ENCODE measurements at places on chromosomes 16 and 17.
A peak's percentile ranks its signal among the peaks of the same experiment; 100 is the strongest.

DNA sequence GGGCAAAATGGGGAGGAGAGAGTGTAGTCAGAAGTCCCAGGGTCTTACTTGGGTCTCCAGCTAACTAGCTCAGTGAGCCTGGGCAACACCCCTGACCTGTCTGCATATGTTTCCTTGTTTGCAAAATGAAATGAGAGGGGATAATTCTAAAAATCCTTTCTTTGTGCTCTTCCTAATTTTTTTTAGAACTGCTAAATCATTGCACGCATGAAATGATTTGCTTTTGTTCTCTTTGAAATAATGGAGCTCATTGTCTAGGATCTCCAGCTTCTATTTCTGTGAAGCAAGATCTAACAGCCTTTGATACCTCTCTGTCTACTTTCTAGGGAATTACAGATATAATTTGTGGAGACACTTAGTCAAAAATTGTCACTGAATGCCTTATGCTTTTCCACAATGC is 181.3 kb downstream of the CDH13 start:
- DNase-seq, result no peak

GRCh38 chr16:3513892-3514583 is 13.2 kb downstream of the CLUAP1 start:
- no peak for DNase-seq

DNA sequence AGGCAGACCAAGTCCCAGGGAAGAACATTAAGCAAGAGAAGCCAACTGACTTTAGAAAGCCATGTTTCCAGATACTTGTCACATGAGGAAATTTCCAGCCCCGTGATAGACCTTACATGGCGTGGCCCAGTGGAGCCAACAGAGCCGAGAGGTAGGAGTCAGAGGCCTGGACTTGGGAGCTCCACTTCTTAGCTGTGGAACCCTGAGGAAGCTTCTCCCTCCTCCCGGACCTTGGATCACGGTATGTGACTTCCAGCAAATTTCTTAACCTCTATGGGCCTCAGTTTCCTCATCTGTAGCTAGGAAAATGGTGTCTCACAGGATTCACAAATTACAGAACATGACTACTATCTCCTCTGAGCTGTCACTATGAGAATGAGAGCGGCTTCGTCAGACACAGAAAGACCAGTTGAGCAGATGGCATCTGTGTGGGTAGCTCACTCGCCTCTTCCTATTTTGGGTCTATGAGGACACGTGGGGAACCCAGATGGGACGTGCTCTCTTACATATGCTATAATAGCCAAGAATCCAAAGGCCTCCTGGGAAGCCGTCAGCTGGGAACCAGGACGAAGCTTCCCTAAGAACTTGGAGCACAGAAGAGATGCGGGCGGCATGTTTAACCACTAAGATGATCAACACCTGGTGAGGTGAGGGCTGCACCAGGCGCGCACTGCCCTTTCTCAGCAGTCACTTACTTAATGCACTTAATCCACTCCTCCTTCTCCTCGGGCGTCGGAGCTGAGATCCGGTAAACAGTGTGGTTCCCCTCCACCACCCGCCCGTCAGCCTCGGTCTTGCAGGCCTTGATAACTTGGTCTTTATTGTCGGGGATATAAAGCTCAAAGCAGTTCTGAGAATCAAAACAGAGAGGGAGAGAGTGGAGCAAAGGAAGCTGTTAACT is 102.3 kb downstream of the CYTH1 start:
- no peak for DNase-seq

- DNase-seq, result peak; percentile 41
Measured at GRCh38 chr16:11205754-11206581, 50.0 kb downstream of the SOCS1 start.

- no peak for DNase-seq
Measured at GRCh38 chr17:50281739-50282401, 7.6 kb downstream of the TMEM92 start.

DNA sequence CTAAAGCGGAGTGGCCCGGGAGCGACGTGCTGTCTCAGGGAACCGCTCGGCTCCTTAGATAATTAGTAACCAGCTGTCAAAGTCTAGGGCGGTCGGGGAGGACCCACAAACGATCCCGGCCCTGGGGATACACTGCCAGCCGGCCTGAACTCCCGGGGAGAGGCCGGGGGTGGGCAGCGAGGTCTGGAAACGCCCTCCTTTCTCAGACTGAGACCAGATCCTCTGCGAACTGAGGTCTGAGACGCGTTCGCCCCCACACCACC is 1.3 kb downstream of the HNF1B start:
- no peak for DNase-seq

- DNase-seq, result no peak
Measured at GRCh38 chr17:65121916-65122806, 15.0 kb upstream of the RGS9 start.

GRCh38 chr17:76630151-76630550 is 13.4 kb downstream of the ST6GALNAC1 start:
- DNase-seq, result no peak

GRCh38 chr16:51231702-51232101 is 80.6 kb upstream of the SALL1 start:
- peak; percentile 34 for DNase-seq

DNA sequence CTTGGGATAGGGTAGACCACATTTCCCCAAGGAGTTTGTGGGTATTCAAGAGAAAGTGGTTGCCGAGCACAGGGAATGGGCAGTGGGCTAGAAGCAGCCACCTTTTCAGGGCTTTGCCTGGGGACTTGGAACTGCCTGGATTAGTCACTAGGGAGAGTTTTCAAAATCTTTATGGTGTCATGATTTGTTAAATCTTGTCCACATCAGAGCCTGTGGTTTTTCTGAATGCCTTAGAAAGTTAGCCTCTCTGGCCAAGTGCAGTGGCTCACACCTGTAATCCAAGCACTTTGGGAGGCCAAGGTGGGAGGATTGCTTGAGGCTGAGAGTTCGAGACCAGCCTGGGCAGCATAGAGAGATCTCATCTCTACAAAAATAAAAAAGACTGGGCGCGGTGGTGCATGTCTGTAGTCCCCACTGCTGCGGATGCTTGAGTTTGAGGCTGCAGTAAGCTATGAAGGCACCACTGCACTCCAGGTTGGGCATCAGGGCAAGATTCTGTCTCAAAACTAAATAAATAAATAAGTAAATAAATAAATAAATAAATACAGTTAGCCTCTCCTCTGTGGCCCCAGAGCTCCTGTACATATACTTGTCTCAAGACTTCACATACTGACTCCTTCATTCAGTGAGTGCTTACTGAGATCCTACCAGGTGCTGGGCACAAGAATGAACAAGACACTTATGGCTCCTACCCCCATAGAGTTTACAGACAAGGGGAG is 76.3 kb upstream of the HNF1B start:
- peak; percentile 41 for DNase-seq

GRCh38 chr16:11529285-11529684 is 57.4 kb downstream of the LITAF start:
- no peak for DNase-seq

GRCh38 chr17:59837308-59838051 is 55.3 kb downstream of the TUBD1 start:
- peak; percentile 100 for DNase-seq

GRCh38 chr16:10647264-10647720 is 47.4 kb downstream of the TEKT5 start:
- DNase-seq, result no peak

GRCh38 chr17:81217491-81217890 is 5.3 kb downstream of the CEP131 start:
- no peak for DNase-seq

GRCh38 chr16:76035689-76036088 is 241.5 kb upstream of the CNTNAP4 start:
- no peak for DNase-seq

- DNase-seq, result no peak
Measured at GRCh38 chr16:49884033-49885015, 28.4 kb upstream of the ZNF423 start.

DNA sequence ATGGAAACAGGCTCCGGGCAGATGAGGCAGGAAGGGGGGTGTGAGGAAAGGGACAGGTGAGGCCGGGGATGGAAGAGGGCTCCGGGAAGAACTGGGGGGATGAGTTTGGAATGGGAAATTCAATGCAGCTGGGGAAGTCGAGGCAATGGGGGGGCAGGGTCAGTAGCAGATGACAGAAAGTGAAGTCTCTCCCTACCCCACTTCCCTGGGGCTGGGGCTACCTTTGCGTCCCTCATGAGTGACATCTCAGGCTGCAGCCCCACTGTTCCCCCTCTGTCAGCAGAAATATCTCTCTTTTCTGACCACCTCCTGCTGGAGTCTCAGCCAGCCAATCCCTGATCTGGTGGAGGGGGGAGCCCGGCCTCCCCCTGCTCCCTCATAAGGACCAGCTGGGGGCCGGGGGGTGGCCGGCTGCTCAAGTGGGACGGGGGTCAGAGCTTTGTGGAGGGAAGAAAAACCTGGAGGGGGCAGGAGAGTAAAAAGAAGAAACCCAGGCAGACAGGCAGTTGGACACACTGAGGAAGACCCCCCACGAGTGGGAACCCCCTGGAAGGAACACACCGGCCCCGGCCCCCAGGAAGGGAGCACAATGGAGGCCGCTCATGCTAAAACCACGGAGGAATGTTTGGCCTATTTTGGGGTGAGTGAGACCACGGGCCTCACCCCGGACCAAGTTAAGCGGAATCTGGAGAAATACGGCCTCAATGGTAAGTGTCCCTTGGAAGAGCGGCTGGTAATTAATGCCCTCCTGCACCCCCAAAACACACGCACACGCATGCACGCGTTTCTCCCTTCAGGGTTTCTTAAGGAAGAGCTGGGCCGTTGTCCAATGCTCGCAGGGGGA is at the start of gene ATP2A1:
Gene ATP2A1 (plus strand): TSS at position 406 of the 844 bp plus-strand sequence. CDS start 184 bp downstream, at position 590.
- DNase-seq, result no peak

DNA sequence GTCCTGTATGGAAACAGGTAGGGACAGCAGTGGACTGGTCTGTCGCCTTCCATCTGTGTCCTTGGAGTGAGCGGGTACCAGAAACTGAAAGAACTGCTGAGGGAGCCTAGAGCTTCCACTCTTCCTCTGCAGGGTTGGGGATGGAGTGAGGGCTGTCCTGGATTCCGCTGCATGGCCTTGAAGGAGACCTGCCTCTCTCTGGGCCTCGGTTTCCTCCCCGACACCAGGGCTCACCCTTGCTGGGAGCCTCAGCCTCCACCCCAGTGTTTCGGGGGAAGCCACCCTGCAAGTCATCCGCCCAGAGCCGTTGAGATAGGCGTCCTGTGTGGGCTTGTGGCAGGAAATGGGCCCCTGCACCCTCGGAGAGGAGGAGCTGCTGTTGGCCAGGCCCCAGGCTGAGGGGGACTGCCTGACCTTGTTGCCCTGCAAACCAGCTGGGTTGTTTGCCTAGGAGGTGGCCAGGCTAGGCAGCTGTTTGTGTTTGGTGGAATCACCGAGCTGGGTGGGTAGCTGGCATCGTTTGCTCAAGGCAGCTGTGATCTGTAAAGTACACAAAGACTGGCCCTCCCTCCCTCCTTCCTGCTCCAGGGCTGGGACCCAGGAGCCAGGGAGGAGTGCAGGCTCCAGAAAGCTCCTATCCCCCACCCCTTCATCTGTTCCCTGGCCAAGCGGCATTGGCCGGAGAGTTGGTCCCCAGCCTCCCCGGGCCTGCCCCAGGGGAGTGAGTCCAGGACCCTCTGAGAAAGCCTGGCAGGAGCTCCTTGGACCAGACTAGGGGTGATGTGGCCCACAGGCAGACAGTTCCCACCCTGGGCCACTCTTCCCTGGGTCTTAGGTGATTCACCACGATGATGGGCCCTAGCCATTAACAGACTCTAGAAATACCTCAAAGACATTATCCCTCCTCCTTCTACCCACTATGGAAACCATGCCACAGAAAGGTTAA is 1.3 kb downstream of the RAB37 start:
- no peak for DNase-seq

DNA sequence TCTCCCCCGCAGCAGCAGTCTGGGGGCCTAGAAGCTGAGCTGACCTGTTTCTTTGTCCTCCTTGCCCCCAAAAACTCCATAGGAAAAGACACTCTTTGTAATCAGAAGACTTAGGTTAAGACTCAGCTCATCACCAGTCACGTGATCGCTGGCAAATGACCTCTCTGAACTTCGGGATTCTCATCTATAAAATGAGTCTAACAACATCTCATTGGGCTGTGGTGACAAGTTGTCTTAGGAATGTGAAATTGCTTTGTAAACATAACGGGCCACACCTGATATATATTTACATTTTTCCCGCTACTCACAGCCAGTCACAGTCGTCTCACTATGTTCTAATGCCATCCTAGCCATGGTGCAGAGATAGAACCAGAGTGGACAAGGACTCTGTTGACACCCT is 86.0 kb upstream of the LHX1 start:
- peak; percentile 62 for DNase-seq

- peak; percentile 27 for DNase-seq
Measured at GRCh38 chr17:4548721-4549531, 6.3 kb downstream of the MYBBP1A start.

GRCh38 chr16:81688182-81688581 is 90.9 kb upstream of the PLCG2 start:
- no peak for DNase-seq

- DNase-seq, result no peak
Measured at GRCh38 chr16:63896383-63897109, 1225.3 kb downstream of the CDH11 start.

GRCh38 chr17:75927286-75927922 is 13.4 kb downstream of the FBF1 start:
- peak; percentile 25 for DNase-seq

GRCh38 chr16:1300664-1301476 is 8.6 kb upstream of the UBE2I start:
- peak; percentile 58 for DNase-seq

- no peak for DNase-seq
Measured at GRCh38 chr17:2689411-2690164, 22.0 kb downstream of the CLUH start.

- DNase-seq, result no peak
Measured at GRCh38 chr16:29744541-29745101, 1.2 kb downstream of the C16orf54 start.

GRCh38 chr17:61814485-61814884 is 48.8 kb downstream of the BRIP1 start:
- no peak for DNase-seq

GRCh38 chr16:51723036-51723724 is 572.1 kb upstream of the SALL1 start:
- DNase-seq, result no peak

GRCh38 chr16:57268804-57269800 is 15.4 kb downstream of the PLLP start:
- DNase-seq, result no peak

DNA sequence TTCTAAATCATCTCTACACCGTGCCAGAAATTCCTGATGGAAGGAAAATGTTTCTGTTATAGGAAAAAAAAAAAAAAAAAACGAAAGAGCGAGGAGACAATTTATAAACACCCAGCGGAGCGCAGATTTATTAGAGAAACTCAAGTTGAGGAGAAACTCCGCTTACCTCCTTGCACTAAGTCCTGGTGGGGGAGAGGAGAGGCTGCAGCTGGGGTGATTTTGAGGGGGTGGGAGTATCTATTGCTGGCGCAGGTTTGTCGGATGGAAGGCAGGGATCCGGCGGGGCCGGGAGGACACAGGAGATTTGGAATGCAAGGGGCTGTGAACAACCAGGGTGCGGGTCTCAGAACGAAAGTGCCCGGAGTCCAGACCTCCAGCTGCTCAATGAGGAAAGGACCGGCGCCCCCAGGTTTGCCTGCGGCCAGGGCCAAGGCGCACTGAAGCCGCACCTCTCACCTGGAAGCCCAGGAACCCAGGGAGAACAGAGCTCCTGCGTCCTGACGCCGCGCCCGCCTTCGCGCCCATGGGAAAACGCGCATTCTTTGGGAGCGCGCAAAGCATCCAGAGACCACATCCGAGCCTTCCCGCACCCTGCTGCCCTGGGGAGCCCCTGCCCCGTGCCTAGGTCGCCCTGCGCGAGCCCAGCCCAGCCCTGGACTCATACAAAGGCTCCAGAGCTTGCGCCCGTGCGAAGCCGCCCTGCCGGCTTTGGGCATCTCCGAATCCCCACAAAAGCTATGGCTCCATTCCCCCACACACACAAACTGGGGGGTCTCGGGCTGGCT is 2.6 kb upstream of the HOXB8 start:
- DNase-seq, result no peak

- DNase-seq, result no peak
Measured at GRCh38 chr16:30137897-30138296, 14.9 kb upstream of the MAPK3 start.

Measured in EH (cell line).